ENCODE measurements at places on chromosomes 2 and 18.

DNA sequence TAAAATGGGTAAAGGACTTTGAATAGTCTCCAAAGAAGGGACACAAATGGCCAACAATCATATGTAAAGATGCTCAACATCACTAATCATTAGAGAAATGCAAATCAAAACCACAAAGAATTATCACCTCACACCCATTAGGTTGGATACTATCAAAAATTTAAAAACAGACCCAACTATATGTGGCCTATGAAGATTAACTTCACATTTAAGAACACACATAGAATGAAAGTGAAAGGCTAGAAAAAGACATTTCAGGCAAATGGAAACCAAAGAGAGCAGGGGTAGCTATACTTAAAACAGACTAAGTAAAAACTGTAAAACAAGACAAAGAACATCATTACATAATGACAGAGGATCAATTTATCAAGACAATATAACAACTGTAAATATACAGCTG lies 53.5 kb upstream of the ASPRV1 start:
- no peak for DNase-seq

DNA sequence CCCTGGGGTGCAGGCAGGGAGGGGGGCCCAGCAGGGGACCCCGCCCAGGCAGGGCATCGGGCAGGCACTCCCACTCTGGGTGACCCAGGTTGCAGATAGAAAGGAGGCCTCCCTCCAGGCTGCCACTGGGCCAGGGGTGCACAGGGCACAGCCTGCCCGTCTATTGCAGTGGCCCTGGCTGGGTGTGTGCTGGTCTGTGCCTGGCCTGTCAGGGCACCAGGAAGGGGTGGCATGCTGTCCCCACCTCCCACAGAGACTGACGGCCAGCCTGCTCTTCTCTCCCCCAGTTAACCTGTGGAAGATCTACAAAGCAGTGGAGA lies 12.9 kb downstream of the ARID5A start:
- DNase-seq: peak; percentile 62

DNA sequence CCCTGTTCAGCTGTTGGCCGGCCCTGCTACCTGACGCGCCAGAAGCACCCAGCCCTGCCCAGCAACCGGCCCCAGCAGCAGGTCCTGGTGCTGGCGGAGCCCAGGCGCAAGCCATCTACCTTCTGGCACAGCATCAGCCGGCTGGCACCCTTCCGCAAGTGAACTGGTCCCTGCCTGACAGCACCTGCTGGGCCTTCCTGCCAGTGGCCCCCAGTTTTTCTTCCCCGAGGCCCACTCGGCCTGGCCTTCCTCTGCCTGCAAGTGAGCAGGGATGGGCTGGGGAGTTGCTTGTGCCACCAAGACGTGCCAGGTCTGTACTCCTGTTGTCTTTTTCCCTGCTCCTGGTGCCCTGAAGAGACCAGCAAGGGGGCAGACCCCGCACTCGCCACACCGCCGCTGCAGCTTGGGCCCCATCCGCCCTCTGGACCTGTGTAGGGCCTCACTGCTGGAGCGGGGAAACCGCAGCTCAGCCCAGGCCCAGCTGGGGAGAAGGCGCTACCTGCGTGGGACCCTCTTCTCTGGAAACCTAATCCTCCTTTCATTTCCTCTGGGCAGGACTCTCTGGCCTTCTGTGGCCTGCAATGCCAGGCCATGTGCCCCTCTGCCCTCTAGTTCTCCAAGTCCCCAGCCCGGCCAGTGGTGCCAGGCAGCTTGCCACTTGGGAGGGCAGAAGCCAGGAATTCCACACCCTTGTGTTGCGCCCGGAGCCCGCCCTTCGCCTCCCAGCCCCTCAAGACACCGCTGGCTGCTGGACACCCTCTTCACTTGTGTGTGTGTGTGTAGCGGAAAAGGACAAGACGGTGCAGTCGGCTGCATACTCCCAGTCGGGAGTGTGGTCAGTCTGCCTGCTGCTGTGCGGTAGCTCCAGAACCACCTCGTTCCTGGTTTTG lies 47.0 kb downstream of the FAM168B start:
- DNase-seq: no peak

DNA sequence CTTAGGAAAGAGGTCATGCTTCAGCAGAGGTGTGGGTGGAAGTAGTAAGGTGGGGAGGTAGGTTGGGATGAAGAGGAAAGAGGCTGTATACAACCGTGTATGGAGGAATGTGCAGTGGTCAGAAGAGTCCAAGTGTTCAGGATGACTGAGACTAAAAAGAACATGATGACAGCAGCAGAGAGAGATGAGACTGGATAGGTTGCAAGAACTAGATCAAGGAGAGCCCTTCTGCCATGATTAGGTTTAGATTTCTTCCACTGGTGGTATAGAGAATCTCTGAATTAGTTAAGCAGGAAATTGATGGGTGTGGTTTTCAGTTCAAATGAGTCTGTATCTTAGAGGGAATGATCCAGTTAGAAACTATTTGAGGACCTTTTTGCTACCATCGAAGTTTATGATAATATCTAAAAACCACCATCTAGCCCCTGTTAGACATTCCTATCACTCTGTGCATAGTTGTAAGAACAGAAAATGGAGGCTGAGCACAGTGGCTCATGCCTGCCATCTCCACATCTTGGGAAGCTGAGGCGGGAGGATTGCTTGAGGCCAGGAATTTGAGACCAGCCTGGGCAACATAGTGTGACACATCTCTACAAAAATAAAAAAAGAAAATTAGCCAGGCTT lies 221.0 kb downstream of the LTBP1 start:
- DNase-seq: no peak

DNA sequence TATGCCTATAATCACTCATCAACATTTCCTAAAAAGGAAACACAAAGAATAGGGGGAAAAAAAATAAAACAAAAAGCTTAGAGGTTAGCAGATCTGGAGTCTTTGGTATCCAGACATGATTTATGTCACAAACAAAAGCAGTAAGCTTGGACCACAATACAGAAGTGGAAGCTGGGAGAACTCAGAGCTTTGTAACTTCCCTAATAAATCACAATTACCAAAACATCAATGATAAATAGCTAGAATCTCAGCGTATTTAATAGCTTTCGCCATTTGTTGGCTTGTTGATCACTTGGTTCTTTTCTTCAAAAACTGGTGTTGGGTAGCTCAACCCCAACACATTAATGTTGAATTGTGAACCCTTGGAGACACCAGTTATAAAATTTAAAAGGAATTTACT lies 392.5 kb downstream of the IRS1 start:
- DNase-seq: no peak

GRCh38 chr2:152335016-152335725 lies at the start of gene FMNL2:
Gene FMNL2, plus strand, starts transcription at chr2:152335174.
- DNase-seq: peak; percentile 93
